ENCODE measurements at places on chromosomes 2 and 18.

GRCh38 chr2:170530803-170531564 is 184.2 kb upstream of the SP5 start:
- DNase-seq: no peak

GRCh38 chr2:146602383-146602782 is 1242.4 kb upstream of the ACVR2A start:
- DNase-seq: peak; percentile 44

DNA sequence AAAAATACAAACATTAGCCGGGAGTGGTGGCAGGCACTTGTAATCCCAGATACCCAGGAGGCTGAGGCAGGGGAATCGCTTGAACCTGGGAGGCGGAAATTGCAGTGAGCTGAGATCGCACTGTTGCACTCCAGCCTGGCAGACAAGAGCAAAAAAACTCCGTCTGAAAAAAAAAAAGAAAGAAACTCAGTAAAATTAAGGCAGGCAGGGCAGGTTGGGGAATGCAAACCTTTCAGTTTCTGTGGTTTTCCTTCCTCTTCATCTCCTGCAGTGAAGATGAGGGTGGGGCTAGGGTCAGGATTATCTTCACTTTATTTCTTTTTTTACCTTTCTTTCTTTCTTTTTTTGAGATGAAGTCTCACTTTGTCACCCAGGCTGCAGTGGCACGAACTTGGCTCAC is 43.2 kb upstream of the PSME4 start:
- no peak for DNase-seq

GRCh38 chr2:3121601-3122000 is 256.0 kb downstream of the EIPR1 start:
- DNase-seq: no peak

DNA sequence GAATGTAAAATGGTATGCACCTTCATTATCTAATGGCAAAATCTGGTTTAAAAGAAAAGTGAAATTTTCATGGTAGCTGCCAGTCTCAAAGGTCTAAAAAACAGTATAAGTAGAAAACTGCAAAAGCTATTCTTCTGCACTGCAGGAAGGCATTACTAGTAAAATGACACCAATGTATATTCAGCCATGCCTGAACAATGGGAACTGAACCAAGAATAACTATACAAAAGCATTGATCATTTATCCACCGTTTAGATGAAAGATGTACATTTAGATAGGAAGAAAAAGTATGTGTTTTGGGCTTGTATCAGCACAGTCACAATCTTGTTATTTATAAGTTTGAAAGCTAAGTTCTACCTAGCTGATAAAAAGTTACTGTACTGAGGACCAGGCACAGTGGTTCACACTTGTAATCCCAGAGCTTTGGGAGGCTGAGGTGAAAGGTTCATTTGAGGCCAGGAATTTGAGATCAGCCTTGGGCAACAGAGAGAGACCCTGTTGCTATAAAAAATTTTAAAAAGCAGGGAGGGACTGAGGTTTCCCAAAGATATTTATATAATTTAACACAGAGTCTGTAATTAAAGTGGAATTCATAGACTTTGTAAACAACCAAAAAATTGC is 163.1 kb upstream of the WDSUB1 start:
- no peak for DNase-seq

- DNase-seq: peak; percentile 92
These were observed at the start of gene CFAP221 for GRCh38 chr2:119544075-119544938. Gene CFAP221, plus strand, starts transcription at chr2:119544449. Its CDS starts 1,683 bp downstream, at chr2:119546132.

GRCh38 chr18:76126327-76126726 is 368.7 kb downstream of the ZNF516 start:
- DNase-seq: no peak

DNA sequence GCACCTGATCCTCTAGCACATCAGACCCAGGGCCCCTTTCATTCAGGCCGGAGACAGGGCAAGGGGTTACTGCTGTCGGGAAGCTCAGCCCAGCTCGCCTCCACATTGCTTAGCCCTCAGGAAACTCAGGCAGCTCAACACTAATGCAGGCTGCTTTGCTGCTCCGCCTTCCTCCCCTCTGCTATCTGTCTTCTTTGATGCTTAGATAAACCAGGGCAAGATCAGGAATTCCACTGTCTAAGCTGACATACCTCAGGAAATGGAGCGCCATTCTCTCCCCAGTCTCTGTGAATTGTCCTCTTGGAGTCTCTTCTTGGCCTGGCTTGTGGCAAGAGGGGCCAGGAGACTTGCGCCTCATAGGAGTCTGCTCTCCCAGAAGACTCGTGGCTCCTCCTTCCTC is 25.5 kb upstream of the EXOC6B start:
- no peak for DNase-seq

GRCh38 chr2:231342061-231342711 is 53.3 kb upstream of the B3GNT7 start:
- no peak for DNase-seq

GRCh38 chr2:210527286-210527685 is 29.1 kb upstream of the CPS1 start:
- DNase-seq: no peak

- DNase-seq: no peak
These were observed 10.7 kb upstream of the CCDC88A start for GRCh38 chr2:55430211-55430975.

DNA sequence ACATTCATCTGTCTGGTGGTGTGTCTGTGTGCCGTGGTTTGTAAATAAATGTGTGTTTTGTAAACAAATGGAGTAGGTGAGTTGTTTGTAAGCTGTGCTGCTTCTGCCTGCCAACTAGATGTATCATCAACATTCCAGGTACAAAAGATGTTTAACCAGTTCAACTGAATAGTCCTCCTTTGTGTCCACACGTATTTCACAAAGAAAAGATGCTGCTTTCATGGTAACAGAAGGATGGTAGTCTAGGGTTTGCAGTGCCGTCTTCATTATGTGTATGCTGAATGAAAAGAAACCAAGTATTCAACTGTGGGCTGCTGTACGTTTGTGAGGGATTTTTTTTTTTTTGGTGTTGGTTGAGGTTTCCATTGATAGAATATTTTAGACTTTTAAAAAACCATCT is 72.1 kb downstream of the CAMKMT start:
- no peak for DNase-seq

DNA sequence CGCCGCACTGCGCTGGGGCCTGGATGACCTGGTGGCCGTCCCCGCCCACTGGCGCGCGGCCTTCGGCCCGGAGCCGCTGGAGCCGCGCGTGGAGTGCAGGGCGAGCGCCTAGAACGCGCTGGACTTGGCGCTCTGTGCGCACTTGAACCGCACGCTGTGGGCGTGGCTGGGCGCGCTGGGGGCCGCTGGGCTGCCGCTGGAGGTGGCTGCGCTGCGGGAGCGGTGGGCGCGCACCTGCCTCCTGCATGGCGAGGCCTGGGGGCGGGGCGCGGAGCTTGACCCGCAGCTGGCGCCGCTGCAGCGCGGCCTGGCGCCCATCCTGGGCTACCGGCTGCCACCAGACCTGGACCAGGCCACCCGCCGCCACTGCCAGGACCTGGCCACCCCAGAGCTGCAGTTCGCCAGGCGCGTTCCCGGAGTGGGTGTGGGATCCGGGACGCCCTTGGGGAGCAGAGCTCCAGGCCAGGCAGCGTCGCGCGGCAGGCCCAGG is 9.9 kb downstream of the AQP12B start:
- DNase-seq: no peak

GRCh38 chr2:12778369-12778768 is 61.6 kb downstream of the TRIB2 start:
- DNase-seq: no peak

DNA sequence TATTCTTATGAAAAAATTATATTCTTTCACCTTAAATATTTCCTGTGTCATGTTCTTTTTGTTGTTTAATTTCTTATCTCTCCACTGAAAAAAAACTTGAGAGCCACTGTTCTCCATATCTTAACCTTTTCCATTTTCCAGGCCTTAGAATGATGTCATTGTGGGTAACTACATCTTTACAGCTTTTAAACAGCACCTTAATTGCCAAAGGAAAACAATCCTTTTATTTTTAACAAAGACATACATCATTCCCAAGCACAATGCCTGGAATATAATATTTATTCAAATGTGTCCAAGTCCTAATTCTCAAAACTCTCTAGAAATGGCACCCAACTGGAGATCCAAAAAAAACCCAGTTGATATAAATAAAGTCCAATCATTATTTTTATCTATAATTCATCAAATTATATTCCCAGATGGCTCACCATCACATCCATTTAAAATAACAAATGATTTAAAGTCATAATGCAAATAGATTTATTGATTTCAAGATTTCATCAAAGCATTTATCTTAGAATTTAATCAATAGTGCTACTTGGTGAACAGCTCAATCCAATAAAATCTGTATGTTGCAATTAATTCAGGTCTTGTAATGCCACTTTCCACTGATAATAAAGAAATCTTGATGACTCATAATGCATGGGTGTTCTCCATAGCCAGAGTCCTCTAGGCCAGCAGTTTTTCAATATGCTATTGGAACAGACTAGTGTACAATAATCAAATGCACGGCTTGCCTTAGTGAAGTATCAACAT is 107.1 kb upstream of the MAPRE2 start:
- DNase-seq: no peak

GRCh38 chr2:30867385-30867784 is 60.1 kb upstream of the CAPN13 start:
- DNase-seq: no peak

DNA sequence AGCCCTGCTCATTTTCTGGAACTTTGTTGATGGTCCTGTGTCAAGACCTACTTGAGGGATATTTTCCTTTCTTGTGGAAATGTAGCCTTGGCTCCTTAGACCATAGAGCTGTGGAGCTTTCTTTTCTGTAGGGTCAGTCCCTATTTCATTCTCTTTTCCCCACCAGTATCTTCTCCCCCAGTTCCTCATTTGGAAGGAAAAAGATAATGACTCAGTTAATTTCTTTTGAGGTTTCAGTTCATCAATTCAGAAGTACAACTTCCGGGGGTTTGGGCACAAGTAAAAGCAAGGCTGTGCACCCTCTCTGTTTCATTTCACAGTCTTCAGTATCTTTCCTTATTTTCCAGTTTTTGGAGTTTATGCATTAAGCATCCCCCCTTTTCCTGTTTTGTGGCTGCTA is 70.7 kb downstream of the CDC42EP3 start:
- DNase-seq: no peak

- DNase-seq: peak; percentile 84
These were observed 23.9 kb downstream of the SP5 start for GRCh38 chr2:170739048-170739447.

GRCh38 chr2:233088972-233089345 is 28.8 kb downstream of the INPP5D start:
- DNase-seq: no peak

GRCh38 chr2:104976603-104977120 is 61.2 kb upstream of the MRPS9 start:
- no peak for DNase-seq

DNA sequence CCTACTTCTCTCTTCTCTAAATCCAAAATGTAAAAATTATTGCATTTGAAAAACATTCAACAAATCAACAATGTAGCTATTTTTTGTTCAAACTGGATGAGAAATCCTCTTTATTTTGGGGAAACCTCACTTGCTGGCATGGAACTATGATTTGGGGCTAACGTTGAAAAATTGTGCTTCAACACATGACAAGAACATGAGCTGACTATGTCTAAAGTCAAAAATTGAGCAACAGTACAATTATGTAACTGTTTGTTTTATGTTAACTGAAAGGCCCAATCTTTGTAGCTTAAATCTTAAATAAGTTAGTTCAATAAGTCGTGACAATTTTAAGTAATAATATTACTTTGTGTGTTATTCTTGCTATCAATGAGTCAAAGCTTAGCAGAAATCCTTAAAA is 67.3 kb downstream of the TMEFF2 start:
- no peak for DNase-seq

- DNase-seq: no peak
These were observed 26.0 kb downstream of the CWC22 start for GRCh38 chr2:179981085-179981484.

DNA sequence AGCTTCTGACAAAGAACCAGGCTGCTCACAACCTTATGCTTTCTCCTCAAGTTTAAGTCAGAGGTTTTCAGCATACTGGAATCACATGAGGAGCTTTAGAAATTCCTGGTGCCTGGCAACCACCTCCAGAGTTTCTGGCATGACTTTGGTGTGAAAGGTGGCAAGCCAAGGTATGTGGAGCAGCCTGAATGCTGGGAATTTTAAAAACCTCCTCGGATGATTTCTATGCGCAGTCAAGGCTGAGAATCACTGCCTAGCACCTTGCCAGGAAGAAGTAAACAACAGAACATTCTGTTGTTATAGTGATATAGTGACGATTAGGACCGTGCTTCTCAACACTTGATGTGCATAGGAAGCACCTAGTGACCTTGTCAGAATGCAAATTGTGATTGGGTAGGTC is 11.7 kb downstream of the CCBE1 start:
- no peak for DNase-seq

DNA sequence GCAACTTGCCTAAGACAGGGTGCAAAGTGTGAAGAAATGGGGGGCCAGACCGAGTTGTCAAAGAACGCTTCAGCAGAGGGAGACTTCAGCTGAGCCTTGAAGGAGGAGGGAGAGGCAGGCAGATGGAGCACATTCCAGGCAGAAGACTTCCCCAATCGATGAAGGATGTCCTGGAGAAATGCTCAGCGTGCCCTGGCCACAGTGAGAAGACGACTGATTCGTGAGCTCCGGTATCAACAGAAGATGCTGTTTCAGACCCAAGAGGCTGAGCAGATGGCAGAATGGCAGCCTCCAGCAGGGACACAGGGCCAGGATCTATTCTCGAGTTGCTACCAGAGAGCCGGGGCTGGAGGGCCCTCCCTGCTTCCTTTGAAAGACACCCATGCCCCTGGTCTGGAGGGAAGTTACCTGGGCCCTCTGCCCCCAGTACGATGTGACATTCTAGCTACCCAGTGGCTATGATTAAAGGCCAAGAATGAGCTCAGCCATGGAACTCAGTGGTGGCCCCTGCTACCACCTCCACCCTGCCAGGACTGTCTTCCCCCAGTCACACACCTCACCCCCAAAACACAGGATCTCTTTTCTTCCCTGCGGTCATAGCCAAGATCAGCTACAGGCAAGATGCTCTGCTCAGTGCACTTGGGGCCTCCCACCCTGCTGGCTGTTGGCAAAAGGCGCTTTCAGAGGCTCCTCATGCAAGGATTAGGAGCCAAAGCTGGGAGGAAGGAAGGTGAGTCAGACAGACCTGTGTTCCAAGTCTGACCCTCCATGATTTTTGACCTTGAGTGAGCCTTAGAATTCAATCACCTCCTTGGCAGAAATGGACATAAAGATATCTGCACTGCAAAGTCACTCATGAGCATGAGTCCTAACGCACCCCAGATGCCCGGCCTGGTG is 84.3 kb downstream of the TFCP2L1 start:
- DNase-seq: no peak

GRCh38 chr2:19642501-19642900 is 259.3 kb downstream of the TTC32 start:
- DNase-seq: no peak

GRCh38 chr2:188677142-188677541 is 297.0 kb upstream of the COL3A1 start:
- no peak for DNase-seq

- DNase-seq: no peak
These were observed 748 bp downstream of the LIPG start for GRCh38 chr18:49562481-49563129.

Data from GM03348 (cell line).